ENCODE measurements at places on chromosomes 3 and 15. TPM values are rescaled to one million over a fixed set of nuclear protein-coding genes. Genes with fewer than 3 reads are reported as not detected.

DNA sequence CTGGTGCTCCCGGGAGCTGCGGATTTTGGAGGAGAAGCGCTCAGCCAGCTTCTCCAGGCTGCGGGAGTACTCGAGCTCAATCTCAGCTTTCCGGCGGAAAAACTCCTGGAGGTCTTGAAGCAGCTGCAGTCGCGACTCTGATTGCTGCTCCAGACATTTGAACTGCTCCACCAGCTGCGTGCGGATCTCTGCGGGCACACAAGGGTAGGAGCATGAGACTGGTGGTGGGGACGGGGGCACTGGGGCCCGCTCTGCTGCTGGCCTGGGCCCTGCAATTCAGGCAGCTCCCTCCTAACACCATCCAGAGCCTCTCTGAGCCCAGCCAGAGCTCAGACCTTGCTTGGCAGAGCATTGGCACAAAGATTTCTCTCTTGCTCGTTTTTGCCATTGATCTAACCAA is 124.7 kb downstream of the SRGAP3 start:
- DNase-seq, result no peak

DNA sequence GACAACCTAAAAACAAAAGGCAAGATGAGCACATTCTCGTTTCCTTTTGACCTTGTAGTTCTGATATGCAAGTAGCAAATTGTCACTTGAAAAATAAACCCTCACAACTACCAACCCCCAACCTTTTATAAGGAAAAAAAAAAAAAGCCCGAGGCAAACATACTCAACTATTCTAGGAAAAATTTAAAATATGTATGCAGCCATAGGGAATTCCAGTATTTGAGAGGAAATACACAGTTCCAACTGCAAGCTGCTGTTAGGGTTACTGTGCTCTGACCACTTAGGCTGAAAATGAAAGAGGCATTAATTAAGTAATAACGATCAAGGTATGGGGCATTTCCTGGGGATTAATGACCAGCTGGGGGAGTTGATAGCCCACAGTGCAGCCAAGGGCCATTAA is 281.9 kb upstream of the DPH6 start:
- DNase-seq, result no peak

DNA sequence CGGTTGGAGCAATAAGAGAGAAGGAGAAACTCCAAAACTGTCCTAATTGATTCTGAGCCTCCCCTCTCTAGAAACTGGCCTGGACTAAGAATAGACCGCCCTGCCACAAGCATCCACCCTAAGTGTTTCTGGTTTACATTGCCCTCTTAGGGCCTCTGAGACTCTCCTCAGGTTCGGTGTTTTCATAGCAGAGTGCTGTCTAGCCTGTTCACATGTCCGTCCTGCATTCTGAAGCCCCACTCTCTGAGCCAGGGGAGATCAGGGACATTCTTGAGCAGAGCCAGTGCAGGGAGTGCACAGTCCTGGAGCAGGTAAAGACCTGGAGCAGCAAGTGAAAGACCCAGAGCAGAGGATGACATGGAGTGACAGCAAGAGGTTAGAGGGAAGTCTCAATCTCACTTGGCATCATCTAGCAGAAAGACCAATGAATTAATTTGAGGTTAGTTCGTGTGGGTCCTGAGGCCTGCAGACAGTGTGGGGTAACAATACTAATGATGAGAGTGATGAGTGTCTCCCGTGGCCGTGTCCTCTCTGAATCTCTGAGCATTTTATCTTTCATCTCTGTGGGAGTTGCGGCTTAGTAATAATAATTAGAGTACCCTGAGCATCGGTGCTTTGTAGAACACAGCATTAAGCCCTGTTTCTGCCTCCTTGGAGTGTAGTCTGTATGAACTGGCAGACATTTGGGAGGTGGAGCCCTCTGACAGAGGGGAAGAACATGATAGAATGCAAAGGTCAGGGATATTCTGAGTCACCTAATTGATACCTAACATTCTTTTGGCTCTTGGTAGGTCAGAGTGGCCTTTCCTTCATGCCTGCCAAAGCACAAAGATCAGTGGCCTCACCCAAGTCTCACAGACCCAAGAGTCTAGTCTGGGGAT is 24.6 kb downstream of the MAPKBP1 start:
- DNase-seq, result no peak

DNA sequence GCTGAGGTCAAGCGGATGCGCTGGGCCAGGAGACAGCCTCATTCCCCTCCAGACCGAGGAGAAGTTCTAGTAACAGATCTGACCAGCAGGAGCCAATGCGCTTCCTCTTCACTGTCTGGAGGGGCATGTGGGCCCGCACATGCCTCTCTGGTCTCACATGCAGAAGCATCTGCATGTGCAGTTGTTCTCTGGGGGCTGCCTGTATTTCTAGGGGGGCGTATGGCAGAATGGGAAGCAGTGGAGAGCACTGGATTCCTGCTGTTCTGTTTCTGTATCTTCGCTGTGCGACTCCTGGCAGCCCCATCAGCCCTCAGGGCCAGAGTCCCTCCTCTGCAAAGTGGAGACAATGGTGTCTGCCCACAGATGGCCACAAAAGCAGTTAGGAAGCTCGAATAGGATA is 170.4 kb upstream of the IQSEC1 start:
- no peak for DNase-seq

DNA sequence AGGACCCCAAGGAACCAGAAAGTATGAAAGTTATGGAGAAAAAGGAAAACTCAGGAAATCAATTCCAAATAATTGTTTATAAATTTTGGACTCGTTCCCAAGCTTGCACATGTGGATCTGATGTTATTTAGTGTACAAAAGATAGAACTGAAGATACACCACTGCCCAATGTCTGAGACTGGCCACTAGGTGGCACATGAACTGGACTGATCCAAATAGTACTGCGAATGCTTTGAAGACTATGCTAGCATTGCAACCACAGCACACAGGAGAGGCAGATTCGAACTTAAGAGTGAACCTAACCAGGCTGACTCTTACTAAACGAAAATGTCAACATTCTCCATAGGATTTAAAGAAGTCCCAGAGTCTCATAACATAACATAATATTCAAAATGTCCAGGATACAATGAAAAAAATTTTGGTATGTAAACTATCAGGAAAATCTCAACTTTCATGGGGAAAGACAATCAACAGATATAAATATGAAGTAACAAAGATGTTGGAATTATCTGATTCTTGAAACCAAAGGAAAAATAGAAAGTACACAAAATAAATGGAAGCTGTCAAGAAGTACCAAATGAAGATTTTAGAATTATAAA is 596.7 kb downstream of the FGF12 start:
- DNase-seq, result peak; percentile 6

- DNase-seq, result no peak
These were observed 10.8 kb upstream of the FYCO1 start for GRCh38 chr3:46006238-46007032.

GRCh38 chr15:70036585-70037291 is 61.0 kb downstream of the TLE3 start:
- DNase-seq, result no peak

GRCh38 chr3:45145223-45145622 is 955 bp downstream of the CDCP1 start:
- no peak for DNase-seq

DNA sequence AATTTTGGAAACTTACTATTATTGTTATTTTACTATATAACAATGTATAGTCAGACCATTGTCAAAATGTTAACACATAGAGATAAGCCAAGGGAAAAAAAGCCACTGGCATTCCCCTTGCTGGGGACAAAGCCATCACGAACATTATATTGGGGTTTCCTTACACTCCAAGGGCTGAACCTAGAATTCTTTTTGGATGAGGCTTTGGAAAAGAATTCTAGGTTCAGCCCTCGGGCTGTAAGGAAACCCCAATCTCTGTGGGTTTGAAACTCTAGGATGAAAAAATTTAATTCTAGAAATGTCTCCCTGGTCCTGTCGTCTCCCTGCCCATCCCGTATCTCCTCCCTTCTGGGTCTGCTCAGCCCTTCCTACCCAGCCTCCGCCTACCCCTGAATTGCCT is 67.0 kb upstream of the SMAD6 start:
- no peak for DNase-seq

DNA sequence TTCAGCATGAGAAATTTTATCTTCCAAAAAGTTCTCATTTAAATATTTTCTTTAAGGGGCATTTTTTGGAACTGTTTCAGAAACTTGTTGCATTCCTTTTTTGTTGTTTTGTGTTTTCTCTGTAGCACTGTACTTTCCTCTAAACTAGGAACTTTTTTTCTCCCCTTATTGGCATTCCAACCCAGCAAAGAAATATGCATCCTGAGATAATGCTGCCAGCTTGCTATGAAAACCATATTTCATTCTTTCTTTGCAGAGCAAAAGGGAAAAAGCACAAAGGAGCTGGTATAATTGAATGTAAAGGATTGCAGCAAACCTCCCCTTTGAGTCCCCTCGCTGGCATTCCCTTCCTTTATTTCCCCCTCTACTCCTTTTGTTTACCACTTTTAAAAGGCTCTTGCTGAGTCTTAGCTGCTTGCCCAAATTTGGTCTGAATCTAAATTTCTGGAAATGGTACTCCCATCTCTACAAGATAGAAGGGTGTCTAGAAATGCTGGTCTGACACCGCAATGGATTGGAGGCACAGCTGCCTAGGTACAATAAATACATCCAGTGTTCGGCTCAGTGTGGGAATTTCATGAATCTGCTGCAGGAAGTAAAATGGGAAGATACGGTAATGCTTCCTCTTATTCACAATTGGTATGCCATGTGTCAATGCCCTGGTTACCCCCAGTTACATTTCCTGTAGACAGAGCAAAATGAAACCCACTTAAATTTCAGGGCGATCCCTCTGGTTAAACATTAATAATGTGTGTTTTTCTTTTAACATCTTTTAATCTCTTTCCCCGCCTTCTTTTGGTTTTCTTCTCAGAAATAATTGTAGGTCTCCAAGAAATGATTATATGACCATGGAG is 156.6 kb downstream of the MEIS2 start:
- DNase-seq, result no peak

DNA sequence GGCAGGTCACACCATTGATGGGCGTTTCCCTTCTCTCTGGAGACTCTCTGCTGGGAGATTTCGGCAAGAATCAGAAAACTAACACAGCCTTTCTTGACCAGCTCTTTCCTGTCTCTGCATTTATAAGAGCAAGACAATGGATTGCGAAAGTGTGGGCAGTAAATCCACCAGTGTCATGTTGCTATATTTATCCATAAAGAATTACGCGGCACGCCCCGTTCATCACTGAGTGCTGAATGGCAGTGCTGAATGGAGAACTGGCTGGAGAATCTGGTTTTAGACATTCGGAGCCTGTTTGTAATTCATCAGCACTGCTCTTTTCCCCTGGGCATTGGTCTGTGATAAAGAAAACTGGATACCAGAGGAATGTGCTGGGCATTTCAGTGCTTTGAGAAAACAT is 2.0 kb upstream of the CEMIP start:
- DNase-seq, result no peak

- DNase-seq, result no peak
These were observed 1028.6 kb downstream of the MCTP2 start for GRCh38 chr15:95259965-95260364.

DNA sequence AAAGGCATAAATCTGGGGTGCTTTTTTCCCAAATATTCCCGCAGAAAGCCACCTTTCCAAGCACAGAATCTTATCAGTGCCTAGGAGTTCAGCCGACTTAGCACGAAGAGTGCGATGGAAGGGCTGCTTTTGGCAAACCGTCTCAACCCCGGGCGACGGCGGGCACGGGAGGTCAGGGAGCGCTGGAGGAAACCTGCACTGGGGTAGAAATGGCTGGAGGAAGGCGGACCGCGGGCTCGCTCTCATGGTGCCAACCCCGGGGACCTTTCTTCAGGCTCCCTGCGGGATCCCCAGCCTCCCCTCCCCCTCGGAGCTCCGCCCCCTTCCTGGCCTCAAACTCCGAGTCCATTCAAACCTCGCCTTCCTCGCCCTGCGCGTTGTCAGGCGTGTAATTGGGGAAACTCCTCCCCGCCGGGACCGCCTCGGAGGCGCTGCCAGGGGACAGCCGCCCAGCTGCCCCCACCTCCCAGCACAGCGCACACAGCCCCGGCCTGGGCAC is at the start of gene GABRG3:
Gene GABRG3 (plus strand): TSS at position 470 of the 499 bp plus-strand sequence.
- DNase-seq, result no peak

PLA2G4F gene
- 0.72 TPM for total RNA-seq

FBLN2 gene
- 1.1 TPM for total RNA-seq

ANKRD34C gene
- total RNA-seq, result not detected

EFHB gene
- 3.3 TPM for total RNA-seq

PCBP4 gene
- total RNA-seq, result 120 TPM

SLC24A1 gene
- 8.9 TPM for total RNA-seq

Data from epithelial cell of proximal tubule (primary cell).